CD4-positive, alpha-beta T cell treated with Interleukin-6 at 100 ng/mL for 8 hours (primary cell): ENCODE measurements at places on chromosomes 5 and 9.

DNA sequence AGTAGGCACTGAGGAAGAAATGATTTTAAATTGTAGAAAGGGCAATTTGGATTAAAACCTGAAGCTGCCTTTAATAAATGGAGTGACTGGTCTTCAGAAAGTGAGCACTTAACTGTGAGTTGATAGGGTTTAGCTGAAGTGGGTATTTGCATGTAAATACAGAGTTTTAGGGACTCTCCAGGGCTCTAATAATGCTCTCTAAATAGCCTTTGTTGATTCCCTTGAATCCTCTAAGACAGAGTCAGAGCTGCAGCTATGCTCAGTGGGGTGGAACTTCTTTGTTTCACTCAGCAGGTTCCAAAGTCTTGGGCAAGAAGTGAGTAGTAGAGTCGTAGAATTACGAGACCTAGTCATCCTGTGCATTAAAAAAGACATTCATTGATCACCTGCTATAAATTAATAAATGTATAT is 21.4 kb downstream of the GLRA1 start:
- DNase-seq = no peak

DNA sequence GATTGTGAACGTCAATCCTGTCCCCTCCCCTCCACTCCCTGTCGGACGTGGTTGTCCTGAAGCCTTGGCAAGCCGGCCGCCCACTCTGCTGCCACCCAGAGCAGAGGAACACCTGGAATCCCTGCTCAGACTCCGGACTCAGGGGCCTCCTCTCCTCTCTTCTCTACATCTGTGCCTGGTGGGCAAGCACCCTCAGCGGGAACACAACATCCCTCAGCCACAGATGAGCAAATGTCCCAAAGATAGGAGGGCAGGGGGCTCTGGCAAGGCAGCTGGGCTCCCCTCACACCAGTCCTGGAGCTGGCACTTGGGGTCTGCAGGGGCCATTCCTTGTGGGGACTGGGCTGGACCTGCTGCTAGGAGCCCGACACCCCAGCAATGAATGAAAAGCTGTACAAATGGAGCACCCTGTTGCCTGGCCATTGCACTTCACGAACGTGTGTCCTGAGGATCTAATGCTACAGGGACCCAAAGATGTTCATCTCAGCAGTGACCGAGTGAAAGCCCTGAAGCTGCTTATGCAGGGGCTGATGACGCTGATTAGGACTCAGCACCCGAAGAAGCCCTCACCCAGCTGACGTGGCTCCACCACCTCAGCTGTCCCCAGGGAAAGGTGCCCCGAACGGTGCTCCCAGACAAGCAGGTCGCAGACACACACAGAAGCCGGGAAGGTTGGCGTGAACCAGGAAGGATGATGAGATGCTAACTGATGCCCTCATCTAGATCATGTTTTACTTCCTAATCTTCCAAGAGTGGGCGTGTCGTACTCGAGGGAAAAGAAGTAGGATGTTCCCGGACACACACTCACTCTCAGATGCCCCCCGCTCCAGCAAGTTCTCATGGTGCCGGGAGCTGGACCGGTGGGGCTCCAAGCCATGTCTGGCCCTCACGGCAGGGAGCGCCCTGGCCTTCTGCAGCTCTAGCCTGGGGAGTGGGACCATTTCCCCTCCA is 177.0 kb upstream of the PPP1R26 start:
- no peak for DNase-seq

DNA sequence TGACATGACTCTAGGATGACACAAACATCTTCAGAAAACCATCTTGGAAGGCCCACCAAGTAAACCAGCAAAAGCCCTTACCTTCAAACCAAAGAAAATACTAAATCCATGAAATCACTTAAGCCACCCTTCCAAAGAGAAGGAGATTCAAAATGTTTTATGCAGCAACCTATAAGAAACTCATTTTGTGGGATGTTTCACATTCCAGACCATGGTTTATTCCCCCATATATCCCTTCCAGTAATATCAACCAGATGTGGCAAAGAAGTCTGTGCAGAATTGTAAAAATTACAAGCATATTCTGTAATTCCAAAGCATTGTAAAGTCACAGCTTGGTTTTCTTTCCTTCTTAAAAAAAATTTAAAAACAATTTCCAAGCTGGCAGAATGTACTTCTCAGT is 117.4 kb downstream of the SLIT3 start:
- DNase-seq = no peak

DNA sequence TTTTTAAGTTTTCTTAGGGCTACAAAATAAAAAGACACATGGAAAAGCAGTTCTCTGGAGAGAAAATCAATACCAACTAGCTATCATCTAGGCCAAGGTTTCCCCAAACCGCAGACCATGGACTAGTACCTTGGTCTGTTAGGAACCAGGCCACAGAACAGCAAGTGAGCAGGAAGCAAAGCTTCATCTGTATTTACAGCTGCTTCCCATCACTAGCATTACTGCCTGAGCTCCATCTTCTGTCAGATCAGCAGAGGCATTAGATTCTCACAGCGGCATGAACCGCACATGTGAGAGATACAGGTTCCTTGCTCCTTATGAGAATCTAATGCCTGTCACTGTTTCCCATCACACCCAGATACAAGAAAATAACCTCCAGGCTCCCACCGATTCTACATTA is 1907.6 kb upstream of the ACO1 start:
- DNase-seq = no peak

GRCh38 chr9:33765411-33765810 is 29.9 kb upstream of the PRSS3 start:
- DNase-seq = no peak

DNA sequence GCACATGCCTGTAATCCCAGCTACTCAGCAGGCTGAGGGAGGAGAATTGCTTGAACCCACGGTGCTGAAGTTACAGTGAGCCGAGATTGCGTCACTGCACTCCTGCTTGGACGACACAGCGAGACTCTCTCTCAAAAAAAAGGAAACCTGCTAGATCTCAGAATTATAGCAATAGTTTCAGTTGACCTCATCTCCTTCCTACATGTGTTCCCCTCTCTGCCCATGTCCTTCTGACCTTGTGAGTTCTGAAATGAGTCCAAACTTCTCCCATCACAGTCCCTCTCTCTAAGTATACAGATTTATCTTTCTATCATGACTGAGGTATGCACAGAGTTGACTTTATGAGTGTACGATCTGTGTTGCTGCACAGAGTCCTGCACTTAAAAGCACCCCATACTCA is 44.6 kb upstream of the SHOC1 start:
- DNase-seq = no peak

- DNase-seq = no peak
These were observed 7.0 kb upstream of the CD74 start for GRCh38 chr5:150419630-150420270.

- no peak for DNase-seq
These were observed 105.6 kb downstream of the SUSD1 start for GRCh38 chr9:112069318-112070169.

DNA sequence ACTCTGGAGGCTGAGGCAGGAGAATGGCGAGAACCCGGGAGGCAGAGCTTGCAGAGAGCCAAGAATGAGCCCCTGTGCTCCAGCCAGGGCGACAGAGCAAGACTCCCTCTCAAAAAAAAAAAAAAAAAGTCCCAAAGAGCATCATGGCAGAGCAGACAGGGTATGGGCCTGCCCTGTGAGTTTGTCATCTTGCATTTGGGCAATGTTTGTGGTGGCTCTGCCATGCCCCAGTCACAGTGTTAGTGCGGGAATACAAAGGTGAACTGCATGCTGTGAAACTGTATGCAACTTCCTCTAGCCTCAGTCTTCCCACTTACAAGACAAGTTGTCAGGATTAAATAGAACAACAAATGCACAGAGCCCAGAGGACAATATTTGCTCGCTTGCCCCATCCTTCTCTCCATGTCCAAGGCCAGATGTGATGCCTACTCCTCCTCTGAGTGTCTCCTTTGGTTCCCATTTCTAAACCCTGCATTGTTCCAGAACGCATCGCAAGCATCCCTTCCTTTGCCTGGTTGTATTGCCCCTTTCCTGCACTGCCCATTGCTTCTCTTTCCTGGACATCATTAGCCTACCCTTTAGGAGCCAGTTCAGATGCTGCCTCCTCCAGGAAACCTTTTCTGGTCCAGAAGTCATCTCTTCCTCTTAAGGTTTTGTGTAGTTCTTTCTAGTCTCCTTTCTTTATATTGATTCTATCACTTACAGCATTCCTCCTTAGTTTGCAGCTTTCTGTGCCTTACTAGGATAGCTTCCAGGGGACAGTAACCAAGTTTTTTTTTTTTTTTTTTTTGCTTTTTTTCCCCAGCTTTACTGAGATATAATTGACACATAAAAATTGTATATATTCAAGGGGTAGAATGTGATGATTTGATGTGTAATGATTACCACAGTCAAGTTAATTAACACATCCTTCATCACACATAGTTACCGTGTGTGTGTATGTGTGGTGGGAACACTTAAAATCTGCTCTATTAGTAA is 69.0 kb upstream of the TNFAIP8 start:
- DNase-seq = no peak

GRCh38 chr5:96816411-96816939 is 8.7 kb upstream of the ERAP1 start:
- peak; percentile 81 for DNase-seq

DNA sequence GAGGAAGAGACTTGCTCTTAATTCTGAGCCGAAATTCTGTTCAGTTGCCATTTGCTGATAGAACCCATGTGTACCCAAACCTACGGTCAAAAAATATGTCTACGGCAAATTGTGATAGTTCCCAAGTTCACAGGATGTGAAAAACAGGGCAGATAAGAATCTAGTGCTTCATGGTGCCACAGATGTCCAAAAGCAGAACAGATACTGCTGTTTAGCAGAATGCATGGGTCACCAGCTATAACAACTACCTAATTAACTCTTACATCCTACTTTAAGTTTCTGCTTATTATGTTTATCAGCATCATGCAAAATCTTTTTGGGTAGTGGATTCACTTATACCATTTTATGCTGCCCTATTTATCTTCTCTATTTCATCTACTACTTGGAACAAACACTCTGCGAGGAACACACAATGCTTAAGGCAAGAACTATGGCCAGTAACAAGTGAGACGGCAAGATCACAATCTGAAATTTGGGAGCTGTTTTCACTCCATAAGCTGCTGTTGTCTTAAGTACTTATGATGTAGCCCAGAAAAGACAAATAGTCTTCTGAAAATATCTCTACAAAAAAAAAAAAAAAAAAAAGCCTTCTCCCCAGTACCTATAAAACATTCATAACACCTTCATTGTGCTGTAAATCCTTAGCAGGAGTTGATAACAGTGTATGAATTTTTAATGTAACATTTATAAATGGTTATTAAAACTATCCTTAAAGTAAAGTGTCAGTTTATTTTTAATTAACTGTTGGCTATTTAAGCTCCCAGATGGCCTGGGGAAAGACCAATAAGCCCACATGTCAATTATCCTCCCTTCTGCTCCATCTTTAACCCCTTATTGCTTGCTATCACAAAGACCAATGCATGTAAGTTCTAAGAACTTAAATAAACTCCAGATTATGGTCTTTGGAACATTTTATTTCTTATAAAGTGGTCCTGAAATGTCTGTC is 232.3 kb downstream of the TLR4 start:
- no peak for DNase-seq
